ENCODE measurements at places on chromosomes 2 and 18. TPM values are rescaled to one million over a fixed set of nuclear protein-coding genes. Genes with fewer than 3 reads are reported as not detected.

GRCh38 chr2:120988700-120989511 lies 253.2 kb downstream of the GLI2 start:
- H3K4me1 ChIP-seq = no peaks in the 10 kb centered on the region
- no peak overlapping the region for H3K4me3 ChIP-seq
- H3K27ac ChIP-seq = no peak overlapping the region
- peaks cover 79% of the 10 kb centered on the region for H3K36me3 ChIP-seq
- DNase-seq = no peak

GRCh38 chr2:69309351-69310110 lies 77.5 kb downstream of the GFPT1 start:
- H3K36me3 ChIP-seq = no peaks in the 10 kb centered on the region
- H3K4me1 ChIP-seq = peaks cover 66% of the 10 kb centered on the region
- H3K27me3 ChIP-seq = no peaks in the 10 kb centered on the region
- H3K4me3 ChIP-seq = no peak overlapping the region
- no peak for DNase-seq

- H3K4me3 ChIP-seq = no peak overlapping the region
- H3K4me1 ChIP-seq = no peaks in the 10 kb centered on the region
- H3K27me3 ChIP-seq = no peaks in the 10 kb centered on the region
- no peaks in the 10 kb centered on the region for H3K36me3 ChIP-seq
- no peak overlapping the region for H3K27ac ChIP-seq
These were observed 221.6 kb downstream of the SEPTIN10 start for GRCh38 chr2:109392140-109392539.

DNA sequence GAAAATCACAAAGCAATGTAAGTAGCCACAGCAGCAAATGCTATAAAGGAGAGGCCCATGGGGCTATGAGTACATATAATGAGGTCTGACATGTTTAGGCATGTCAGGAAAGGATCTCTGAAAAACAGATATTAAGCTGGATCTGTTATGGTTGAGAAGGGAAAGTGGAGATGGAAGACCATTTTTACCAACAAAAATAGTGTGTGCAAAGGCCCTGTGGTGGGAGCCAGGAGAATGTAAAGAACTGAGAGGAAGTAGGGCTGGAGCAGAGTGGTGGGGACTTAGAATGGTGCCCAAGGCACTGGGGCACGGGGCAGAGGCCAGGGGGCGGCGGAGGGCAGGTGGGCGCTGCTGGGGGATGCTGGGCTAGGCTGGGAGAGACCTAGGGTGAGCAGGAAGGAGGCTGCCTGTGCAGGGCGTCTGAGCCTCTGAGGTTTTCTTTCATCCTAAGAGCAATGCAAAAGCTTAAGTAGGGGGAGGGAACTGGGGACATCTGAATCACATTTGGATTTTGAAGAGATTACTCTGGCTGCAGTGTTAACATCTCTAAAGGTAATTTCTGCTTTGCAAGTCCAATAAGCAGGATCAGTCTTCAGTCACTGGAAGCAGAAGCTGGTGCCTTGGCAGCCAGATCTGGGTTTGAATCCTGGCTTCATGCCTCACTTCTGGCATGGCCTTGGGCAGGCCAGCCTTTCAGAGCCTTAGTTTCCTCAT lies 4.9 kb upstream of the AGFG1 start:
- DNase-seq = no peak
- H3K4me1 ChIP-seq = no peaks in the 10 kb centered on the region
- H3K27me3 ChIP-seq = no peaks in the 10 kb centered on the region
- H3K4me3 ChIP-seq = no peak overlapping the region
- H3K27ac ChIP-seq = no peak overlapping the region
- H3K36me3 ChIP-seq = no peaks in the 10 kb centered on the region

GRCh38 chr2:68658266-68658665 lies 14.9 kb downstream of the PROKR1 start:
- H3K27me3 ChIP-seq = no peaks in the 10 kb centered on the region
- DNase-seq = no peak
- no peak overlapping the region for H3K4me3 ChIP-seq
- no peak overlapping the region for H3K27ac ChIP-seq

DNA sequence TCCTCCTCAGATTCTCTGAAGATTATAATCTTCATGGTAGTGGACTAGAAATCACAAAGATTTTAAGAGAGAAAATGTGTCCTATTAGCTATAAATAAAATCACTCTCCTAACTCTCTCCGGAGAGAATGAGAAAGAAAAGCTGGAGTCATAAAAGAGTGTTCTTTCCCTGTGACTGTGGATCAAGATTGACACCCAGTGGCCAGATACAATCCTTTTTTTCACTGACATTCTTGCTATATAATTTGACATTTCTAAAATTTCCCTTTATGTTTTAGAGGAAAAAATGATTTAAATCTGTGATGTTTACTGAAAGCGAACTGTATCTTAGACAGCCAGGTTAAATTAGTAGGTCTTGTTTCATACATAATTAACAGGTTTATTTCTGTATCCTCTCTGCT lies 35.4 kb upstream of the LRP2 start:
- no peak overlapping the region for H3K4me3 ChIP-seq
- H3K27me3 ChIP-seq = no peaks in the 10 kb centered on the region
- no peak for DNase-seq
- no peaks in the 10 kb centered on the region for H3K36me3 ChIP-seq

GRCh38 chr2:151766437-151767153 lies 32.3 kb upstream of the NEB start:
- H3K4me1 ChIP-seq = peaks cover 5% of the 10 kb centered on the region
- DNase-seq = no peak
- no peaks in the 10 kb centered on the region for H3K27me3 ChIP-seq
- no peak overlapping the region for H3K4me3 ChIP-seq
- H3K27ac ChIP-seq = no peak overlapping the region

DNA sequence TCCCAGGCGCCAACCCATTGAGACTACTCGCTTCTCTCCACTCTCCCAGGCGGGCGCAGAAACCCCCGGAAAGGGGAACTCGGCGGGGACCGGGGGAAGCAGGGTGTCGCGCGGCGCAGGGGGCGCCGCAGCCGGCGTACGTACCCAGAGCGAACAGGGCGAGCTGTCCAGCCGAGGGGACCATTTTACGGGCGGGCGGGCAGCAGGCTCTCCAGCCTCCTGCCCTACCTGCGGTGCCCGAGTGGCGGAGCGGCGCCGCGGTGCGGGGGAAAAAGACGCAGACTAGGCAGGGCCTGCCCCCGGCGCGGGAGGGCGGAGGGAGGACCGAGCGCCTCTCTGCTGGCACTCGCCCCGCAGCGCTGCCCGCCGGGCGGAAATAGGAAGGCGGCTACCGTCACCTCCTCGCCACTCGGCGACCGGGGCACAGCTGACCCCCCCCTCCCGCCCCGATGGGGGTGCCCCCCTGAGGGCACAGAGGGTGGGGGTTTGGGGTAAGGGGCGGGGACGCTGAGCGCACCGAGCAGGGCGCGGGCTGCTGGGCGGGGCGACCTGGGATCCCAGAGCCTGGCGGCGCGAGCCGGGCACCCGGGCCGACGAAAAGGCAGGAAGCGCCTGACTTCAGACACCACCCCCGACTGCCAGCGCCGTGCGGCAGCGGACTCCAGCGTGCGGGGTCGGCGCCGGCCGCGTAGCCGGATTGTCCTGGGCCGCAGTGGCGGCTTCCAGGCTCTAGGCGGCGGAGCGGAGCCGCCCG lies at the start of gene TGFA:
Gene TGFA (minus strand): TSS at position 243 of the 754 bp plus-strand sequence. CDS start 59 bp downstream, at position 184.
- H3K36me3 ChIP-seq = no peaks in the 10 kb centered on the region
- H3K4me1 ChIP-seq = peaks cover 21% of the 10 kb centered on the region
- peak within 1 kb of the TSS; percentile 76 for H3K4me3 ChIP-seq
- H3K27ac ChIP-seq = peak within 1 kb of the TSS; percentile 35

Gene GPBAR1
- 4.2 TPM for total RNA-seq

Data from esophagus muscularis mucosa (tissue), 4 donors.